ELF-1 (cell line): ENCODE measurements at places on chromosomes 4 and X.

- DNase-seq, result no peak
Observed at GRCh38 chr4:80240976-80241375, 25.5 kb upstream of the FGF5 start.

DNA sequence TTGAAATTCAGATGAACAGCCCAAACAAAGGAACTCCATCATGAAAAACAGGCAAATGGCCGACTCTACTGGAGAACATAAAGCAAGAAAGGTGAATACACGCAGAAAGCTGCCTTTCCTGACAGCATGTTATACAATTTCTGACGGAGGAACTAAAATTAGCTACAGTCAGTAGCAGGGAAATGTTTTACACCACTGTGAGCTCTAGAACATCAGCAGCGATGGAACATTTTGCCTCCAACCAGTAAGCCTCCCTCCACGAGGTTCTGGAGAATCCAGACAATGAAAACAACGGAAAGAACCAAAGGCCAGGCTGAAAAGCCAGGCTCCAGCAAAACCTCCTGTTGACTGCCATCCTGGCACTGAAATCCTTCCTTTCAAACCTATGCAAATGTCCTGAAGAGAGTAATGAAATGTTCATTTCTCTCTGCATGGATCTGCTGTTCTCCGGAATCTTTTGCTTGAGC, 78.9 kb downstream of the IRF2 start:
- no peak for DNase-seq

- DNase-seq, result no peak
Observed at GRCh38 chr4:17773135-17773698, 8.2 kb downstream of the FAM184B start.

DNA sequence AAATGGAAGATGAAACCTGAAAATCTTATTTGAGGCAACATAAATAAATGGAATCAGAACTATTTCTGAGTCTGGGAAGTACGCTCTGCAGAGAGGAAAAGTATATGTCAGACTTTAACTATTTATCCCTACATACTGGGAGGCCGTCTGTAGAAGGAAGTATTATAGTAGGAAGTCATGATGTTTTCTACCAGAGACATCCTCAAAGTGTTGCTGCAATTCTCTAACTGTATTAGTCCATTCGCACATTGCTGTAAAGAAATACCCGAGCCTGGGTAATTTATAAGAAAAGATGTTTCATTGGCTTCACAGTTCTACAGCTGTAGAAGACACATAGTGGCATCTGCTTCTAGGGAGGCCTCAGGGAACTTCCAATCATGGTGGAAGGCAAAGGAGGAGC, 88.7 kb upstream of the TBL1X start:
- no peak for DNase-seq

DNA sequence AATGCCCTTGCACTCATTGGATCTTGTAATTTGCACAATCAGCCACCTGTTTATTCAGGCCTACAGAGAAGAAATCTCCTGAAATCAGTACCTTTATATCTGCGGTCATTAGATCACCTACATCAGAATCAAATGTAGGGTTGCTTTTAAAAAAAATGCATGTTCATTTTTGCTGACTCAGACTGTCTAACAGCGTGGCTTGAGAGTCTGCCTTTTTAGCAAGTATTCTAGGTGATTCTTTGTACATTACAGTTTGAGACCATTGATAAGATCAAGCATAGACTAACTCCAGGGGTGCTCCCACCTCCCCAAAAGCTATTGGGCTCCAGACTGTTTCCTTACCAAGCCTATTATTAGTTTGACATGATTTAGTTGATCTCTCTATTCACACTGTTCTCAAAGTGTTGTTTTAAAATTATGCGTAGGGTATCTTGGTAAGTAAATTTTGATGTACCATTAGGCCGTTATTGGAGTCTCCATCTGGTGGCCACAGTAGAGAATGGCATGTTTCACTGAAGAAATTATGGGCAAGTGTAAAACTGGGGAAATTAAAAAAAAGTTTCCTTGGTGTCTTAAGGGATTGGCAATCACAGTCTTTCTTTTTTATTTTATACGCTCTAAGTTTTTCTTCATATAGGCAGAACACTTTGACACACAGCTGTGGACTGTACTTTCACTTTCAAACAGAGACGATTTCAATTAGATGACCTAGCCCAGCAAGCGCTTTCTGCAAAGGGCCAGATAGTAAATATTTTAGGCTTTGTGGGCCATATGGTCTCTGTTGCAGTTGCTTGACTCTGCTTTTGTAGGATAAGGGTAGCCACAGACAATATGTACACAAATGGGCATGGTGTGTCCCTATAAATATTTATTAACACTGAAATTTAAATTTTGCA, 33.7 kb upstream of the MSL3 start:
- no peak for DNase-seq
